ENCODE measurements at places on chromosomes 3 and 15.

DNA sequence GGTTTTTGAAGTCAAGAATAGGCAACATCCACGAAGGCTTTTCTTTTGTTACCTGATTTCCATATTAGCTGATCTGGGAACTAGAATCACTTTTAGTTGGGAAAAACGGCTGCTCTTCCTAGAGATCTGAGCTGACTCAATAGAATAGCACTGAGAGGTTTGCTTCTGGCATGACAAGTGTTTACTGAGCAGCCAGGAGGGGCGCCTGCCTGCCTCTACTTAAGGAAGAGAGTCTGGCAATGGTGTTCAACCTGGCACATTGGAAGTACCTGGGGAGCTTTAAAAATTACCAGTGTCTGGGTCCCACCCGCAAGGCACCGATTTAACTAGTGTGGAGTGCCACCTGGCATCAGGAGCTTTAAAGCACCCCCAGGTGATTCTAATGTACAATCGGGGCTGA, 34.4 kb downstream of the FAM43A start:
- no peak for DNase-seq

GRCh38 chr3:169548194-169548593, 115.3 kb downstream of the MECOM start:
- DNase-seq = no peak

DNA sequence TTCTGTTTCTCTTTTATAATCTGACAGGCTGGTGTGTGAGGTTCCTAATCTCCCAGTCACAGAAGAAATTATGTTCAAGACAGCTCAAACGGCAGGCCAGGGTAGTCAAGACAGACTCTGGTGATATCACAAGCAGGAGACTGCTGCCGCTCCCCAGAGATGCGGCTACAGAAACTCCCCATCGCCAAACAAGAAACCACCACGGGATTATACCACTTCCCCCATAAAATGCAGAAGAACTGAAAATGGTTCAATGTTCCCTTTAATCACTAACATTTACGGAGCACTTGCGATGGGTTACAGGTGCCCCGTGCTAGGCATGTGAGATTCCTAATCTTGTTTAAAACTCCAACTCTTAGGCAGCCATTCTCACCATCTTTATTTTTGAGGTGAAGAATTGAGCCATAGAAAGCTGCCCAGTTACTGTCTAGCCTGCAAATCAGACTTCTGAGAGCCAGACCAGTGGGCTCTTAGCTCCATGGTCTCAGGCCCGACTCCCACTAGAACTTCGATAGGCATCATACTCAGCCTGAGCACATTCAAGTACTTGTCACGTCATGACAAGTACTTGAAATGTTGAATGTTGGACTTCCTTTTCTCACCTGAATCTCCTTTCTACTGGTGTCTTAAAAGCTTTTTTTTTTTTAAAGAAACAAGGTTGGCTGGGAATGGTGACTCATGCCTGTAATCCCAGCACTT, 58.4 kb downstream of the TBC1D2B start:
- DNase-seq = no peak

DNA sequence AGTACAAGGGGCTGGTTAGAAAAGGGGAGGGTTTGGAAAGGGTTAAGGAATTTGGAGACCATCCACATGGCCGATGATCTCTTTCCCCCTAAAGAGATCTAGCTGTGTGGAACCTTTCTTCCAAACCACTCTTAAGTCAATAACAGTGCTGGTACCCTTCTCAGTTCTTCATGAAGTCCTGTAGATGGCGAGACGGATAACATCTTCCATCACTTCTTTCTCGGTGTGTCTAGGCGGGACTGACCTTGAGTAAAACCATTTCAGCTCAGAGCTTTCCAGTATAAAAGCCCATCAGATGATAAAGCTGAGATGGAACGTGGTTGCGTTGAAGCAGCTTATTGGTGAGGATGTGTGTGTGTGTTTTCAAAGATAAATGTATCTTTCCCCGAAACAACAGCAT, 151.5 kb upstream of the BHLHE40 start:
- no peak for DNase-seq

GRCh38 chr3:26104851-26105251, 315.0 kb downstream of the OXSM start:
- no peak for DNase-seq

DNA sequence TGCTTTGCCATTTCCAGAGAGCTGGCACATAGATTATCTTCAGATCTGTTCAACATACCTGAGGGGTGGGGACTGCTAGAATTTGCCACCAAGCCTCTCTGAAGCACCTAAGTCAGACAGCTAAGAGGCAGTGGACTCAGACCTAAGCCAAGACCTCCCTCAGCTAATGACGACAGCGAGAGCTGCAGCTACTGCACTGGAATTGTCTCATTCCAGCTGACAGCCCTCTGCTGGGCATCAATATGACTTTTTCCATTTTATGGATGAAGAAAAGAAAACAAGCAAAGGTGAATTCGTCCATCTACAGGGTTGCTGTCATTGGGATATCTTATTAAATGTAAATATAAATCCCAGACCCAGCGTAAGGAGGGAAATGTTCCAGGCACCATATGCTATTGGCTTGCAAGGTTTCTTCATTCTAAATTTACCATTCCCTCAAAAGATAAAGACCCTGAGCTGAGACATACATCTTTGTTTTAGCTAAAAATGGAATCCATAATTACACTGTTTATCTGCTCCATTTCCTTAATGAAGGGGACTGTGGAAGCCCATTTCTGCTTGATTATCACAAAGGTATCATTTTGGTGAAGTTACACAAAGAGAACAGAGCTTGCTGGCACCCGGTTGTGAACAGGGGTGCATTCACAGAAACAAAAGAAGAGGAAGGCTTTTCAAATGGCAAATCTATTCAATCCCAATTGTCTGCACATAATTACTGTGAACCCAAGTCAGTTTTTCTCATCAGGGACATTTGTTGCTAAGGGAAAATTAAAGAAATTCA, 85.5 kb upstream of the LRTM1 start:
- DNase-seq = no peak
